Activated CD4-positive, CD25-positive, alpha-beta regulatory T cell (primary cell): ENCODE measurements at places on chromosomes 1 and 21.
A peak's percentile ranks its signal among the peaks of the same experiment; 100 is the strongest.

- no peak for DNase-seq
Observed at GRCh38 chr1:166852918-166853317, 13.6 kb downstream of the POGK start.

DNA sequence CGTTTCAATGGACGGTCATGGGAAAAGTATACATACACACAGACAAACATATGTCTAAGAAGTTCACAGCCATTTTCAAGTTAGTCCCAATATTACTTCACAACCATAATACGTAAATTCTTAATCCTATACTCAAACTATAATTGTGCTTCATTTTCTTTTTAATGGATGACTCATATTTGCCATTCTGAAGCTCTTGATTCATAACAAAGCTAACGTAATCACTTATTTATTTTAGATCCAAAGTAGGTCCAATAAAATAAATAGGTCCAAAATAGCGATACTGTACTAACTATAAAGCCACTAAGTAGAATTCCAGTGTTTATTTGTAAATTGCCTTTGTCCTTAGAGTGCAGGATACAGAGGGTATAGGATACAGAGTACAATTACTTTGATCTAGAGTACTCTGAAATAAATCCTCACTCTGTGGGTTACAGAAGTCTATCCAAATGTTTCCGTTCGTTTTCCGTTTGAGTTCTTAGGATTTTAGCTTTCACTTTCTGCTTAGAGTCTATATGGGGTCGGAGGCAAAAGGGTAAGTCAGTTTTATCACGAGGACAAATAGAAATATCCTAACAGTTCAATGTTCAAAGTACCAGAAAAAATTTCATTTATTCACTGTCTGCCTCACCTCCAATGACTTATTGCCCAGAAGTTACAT is 8.8 kb upstream of the C1orf115 start:
- no peak for DNase-seq

- no peak for DNase-seq
Observed at GRCh38 chr1:173392895-173393658, 84.1 kb upstream of the PRDX6 start.

- DNase-seq: no peak
Observed at GRCh38 chr1:164780111-164780812, 221.3 kb downstream of the PBX1 start.

DNA sequence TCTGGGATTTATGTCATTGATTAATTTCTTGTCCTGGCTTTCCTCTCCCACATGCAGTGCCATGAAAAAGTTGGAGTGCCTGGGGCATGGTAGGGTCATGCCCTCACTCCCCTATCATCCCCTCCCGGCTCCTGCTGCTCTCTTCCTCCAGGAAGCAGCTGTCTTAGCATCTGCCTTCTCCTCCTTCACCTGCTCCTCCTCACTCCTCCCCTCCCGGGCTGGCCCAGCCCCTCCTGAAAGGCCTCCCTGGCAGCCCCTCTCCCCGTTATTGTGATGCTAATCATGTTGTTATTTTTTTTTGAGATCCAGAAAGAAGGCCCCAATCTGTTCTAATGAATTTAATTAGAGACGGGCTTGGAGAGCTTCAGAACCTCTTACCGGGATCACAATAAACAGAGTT is 36.3 kb upstream of the NFASC start:
- no peak for DNase-seq

DNA sequence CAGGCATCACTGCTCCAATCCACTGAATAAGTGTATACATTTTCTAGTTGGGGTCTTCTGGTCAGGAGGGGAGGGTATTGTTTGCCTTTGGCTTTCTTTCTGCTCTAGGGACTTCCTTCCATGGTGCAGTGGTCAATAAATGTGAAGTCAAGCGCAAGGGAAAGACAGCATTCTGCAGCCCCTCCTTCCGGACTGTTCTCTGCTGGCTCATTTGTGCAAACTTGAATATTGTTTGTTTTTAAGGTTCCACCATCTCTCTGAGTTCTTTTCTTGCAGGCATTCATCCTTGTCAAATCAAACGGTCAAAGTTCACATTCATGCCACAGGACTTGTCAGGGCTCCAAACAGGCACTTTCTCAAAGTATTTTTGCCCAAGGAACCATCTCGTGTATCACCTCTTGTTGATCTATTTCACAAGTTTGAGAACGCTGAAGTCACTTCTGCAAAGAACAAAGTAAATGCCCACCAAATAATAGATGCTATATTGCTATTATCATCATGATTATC is 205.6 kb upstream of the KAZN start:
- DNase-seq: no peak

- no peak for DNase-seq
Observed at GRCh38 chr1:178629252-178630154, 95.5 kb upstream of the RALGPS2 start.

- DNase-seq: no peak
Observed at GRCh38 chr1:116677474-116678062, 10.0 kb upstream of the IGSF3 start.

GRCh38 chr1:154405747-154406571 is 816 bp downstream of the IL6R start:
- DNase-seq: peak; percentile 61

DNA sequence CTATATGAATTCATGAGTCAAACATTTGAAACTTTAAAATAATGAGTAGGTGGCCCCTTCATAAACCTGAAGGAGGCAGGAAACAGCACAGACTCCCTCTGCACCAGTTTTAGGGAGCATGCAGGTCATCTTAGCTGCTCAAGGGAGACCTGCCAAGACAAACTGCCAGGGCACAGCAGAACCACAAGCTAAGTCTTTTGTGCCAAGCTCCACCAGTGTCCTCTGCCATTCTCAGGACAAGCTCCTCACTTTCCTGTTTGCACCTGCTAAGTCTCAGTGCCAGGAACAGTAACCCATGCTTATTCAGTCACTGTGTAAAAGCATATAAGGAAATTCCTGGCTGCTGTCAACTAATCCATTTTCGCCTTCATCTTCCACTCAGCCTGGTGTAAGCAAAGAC is 368.9 kb downstream of the SEC16B start:
- DNase-seq: no peak

DNA sequence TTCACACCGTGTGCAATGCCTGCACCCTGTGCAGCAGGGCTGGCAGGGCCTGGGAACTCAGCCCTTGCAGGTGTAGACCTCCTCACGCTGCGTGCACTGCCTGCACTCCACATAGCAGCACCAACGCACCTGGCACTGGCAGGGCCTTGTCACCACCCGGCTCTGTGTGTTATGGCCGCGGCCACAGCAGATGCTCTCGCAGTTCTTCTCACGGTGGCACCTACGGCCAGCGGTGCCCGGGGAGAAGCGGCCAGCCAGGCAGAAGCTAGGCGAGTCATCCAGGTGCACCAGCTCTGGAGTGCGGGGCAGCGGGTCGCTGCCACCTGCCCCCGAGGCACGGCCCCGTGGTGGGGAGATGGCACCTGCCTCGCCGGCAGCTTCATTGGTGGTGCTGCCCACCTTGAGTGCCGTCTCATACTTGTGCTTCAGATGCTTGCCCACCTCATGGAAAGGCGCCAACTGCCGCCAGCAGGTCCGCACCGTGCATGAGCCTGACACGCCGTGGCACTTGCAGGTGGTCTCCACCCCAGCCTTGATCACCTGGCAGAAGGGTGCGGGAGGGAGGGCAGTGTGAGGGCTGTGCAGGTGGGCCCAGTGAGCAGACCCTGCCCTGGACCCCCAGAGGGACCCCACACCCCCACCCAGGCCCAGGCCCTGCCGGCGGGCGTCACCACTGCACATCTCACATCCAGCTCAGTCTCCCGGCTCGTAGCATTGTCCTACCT is 26.1 kb downstream of the WNT9A start:
- no peak for DNase-seq

- no peak for DNase-seq
Observed at GRCh38 chr1:211915924-211916323, 85.4 kb upstream of the LPGAT1 start.
